Fibroblast of villous mesenchyme (primary cell): ENCODE measurements at places on chromosomes 7 and 10.
A peak's percentile ranks its signal among the peaks of the same experiment; 100 is the strongest.

GRCh38 chr7:75906991-75907667 is 7.8 kb upstream of the POR start:
- no peak for DNase-seq

GRCh38 chr10:118204292-118204943 is 137.7 kb downstream of the FAM204A start:
- DNase-seq: no peak

DNA sequence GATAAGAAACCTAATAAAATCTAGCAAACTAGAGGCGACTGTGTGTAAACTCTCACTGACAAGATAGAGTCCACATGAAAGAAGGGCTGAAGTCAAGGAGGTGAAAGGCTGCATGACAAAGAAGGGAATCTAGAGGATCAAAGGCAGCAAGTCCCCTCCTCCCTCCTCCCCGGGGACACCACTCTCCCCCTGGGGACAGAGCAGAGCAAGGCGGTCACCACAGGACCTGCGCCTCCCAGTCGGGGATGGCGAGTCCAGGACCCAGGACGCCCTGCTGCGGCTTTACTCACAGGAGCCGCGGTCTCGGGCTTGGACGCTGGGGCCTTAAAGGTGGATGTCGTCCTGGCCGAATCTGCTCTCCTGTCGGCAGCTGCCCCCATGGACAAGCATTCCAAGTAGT is 22.4 kb downstream of the BRI3 start:
- DNase-seq: peak; percentile 40

GRCh38 chr7:137882261-137882668 is 35.5 kb upstream of the DGKI start:
- peak; percentile 90 for DNase-seq

- DNase-seq: peak; percentile 75
Observed at GRCh38 chr7:130894146-130894908, 160.3 kb upstream of the KLF14 start.

DNA sequence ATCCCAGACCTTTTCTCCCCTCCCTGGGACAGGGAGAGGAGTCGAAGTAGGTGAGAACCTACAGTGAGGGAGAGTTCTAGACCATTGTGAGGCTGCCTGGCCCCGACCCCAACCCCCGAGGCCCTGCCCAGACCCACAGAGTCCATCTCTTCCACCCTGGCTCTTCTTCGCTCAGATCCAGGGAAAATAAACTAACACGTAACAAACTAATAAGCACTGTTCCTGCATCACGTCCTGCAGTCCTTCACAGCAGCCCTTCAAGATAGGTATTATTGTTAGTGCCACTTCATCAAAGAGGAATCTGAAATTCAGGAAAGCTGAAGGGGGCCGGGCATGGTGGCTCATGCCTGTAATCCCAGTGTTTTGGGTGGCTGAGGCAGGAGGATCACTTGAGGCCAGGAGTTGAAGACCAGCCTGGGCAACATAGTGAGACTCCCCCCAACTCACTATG is at the start of gene SPACDR:
SPACDR (minus strand) TSS at position 51 of the 451 bp plus-strand sequence. CDS start 235 bp downstream, outside the sequence.
- no peak for DNase-seq

GRCh38 chr10:83075815-83076355 is 1063.4 kb upstream of the GHITM start:
- DNase-seq: no peak

DNA sequence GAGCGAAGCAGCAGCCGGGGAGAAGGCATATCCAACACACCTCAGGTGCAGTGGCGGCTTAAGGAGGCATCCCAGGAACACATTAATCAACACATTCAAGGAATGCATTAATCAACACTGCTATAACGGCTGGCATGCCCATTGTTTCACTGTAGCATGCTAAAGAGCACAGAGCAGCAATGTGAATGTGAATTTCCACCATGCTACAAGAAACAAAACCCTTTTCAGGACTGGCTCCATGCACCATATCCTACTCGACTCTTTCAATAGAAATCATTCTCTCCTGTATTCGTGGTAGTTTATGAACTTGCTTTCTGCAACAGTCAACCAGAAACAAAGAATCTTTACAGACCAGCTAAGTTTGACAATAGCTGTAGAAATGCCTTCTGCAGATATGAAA is 149.0 kb downstream of the NRCAM start:
- no peak for DNase-seq

- peak; percentile 31 for DNase-seq
Observed at GRCh38 chr7:93799750-93800357, 90.7 kb downstream of the TFPI2 start.

DNA sequence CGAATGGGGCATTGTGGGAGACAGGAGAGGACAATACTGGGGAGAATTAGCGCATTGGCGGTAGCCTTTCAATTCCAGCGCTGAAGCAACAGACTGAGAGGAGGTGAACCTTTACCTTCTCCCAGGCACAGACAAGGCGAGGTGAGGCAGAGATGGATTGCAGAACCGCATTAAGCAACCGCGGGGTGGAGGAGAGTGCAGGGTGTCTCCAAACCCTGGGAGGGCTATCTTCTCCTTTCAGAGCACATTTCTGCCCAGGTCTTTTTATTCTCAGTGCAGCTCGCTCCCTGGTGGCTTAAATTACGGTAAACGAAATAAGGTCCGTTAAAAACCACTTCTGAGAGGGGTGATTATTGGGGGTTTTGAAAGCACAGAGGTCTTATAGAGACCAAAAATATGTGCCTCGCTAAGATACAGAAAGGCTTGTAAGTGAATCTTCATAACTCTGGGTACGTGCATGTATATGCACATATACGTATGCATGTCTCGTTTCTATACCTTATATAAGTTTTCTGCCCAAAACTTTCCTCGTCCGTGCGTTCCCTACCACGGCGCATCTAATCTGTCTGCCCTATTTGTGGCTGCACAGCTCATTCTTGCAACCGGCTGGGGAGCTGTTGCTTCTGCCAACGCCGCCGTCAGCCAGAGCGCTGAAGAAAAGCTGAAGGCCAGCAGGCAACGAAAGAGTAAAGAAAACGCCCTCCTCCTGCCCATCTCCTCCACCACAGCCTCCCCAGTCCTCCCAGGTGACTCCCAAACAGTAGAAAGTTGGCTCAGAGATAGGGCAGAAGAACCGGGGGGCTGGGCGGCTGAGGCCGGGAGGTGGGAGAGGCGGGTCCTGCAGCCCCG is 895 bp upstream of the ZNF804B start:
- no peak for DNase-seq

- peak; percentile 60 for DNase-seq
Observed at GRCh38 chr7:107372298-107372697, 97.6 kb upstream of the GPR22 start.

DNA sequence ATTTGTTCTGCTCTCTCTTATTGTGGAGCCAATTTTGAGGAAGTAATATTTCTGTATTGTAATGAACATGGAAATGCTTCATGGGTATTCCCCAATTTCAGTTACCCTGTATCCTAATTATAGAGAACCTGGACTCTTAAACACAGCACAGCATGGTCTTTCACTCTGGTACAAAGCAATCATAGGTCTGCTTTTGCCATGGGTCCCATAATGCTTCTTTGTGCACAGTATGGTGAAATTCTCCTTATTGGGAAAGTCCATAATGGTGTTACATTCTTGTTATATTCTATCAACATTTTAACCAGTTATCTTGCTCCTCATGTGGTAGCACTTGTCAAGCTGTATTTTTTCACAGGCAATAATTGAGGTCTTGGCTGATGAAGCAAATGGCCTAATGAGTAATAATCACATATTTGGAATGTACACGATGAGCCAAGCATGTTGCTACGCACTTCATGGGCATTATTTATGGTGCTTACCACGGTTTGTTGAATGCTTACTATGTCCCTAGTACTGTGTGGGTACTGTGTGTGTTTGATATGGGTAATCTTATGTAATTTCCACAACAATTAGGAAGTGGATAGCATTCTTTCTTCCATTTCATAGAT is 42.9 kb downstream of the PRKG1 start:
- peak; percentile 36 for DNase-seq

- no peak for DNase-seq
Observed at GRCh38 chr10:106566873-106567272, 597.6 kb downstream of the SORCS1 start.

GRCh38 chr10:13272164-13272571 is 27.7 kb downstream of the PHYH start:
- peak; percentile 90 for DNase-seq

GRCh38 chr7:47677664-47678063 is 95.8 kb upstream of the TNS3 start:
- peak; percentile 97 for DNase-seq

DNA sequence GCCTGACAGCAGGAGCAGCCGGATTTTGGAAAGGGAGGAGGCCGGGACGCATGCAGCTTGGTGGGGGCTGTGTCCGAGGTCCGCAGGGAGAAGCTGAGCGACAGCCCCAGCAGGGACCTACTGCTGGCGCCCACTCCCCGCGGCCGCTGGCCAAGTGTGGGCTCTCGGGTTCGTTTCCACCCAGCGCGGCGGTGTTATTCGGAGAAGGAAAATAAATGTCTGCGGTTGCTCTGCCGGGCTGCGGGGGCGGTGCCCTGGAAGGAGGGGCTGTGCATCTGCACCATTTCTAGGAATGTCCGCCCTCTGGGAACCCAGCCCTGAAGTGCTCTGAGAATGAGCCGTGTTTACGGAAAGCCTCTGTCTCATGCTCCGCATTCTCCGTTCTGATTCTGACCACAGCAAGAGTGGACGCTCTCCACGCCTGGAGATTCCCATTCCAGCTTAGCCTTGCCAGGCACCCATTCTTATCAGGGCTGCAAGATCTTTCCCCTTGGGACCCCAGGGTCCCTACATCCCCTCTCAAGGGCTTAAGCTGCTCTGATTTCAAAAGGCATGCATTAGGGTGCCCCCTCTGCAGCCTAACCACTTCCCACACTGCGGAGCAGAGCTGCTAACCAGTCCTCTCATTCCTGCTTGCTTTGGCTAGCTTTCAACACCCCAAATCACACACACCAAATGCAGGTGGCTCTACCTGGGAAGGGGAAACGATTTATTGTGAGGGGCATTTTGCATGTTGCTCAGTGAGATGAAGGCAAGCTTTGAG is 256.6 kb upstream of the GLI3 start:
- DNase-seq: peak; percentile 94

DNA sequence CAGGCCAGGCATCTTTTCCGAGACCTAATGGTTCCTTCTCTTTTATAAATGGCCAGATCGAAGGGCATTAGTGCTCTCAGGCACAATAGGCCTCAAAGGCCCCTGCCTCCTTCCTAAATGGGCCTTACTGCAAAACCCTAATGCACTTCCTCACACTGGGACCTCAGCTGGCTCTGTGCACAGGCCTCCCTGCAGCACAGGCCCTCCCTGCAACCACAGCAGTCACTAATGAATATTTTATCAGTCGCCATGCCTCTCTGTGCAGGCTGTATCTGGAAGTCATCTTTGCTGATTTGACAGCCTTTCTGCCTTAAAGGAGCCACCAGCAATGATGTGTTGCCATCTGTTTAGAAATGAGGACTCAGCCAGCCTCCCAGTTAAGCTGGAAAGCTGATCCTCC is 54.9 kb upstream of the SDK1 start:
- peak; percentile 44 for DNase-seq

GRCh38 chr7:131880078-131880477 is 323.6 kb upstream of the PODXL start:
- DNase-seq: no peak

GRCh38 chr10:124262234-124262865 is 156.4 kb downstream of the OAT start:
- no peak for DNase-seq

DNA sequence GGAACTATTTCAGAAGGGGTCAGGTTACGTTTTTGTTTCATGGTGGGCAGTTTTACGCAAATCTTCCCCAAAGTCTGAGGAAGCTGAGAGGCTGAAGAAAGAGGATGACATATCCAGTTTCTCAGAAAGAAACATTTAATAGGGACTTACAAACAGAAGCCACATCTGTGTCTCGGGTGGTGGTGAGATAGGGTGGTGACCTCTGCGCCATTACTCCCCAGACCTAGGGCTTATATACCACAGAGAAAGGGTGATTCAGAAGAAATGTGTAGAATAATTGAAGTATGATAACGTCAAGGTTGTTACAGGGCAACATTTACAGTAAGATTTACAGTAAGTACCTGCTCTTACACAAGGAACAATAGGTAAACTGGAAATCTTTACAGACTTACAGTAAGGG is 43.0 kb upstream of the RELN start:
- no peak for DNase-seq

- DNase-seq: peak; percentile 78
Observed at GRCh38 chr10:99693933-99694583, 34.7 kb downstream of the ENTPD7 start.
